ENCODE measurements at places on chromosomes 12 and 14. TPM values are rescaled to one million over a fixed set of nuclear protein-coding genes. Genes with fewer than 3 reads are reported as not detected.

Gene RNASE3
- total RNA-seq: not detected

Gene RAP1B
- 134 TPM for total RNA-seq

Gene GUCY2C
- total RNA-seq: not detected

- DNase-seq: no peak
Observed at GRCh38 chr12:121873216-121873569, 14.5 kb upstream of the HPD start.

DNA sequence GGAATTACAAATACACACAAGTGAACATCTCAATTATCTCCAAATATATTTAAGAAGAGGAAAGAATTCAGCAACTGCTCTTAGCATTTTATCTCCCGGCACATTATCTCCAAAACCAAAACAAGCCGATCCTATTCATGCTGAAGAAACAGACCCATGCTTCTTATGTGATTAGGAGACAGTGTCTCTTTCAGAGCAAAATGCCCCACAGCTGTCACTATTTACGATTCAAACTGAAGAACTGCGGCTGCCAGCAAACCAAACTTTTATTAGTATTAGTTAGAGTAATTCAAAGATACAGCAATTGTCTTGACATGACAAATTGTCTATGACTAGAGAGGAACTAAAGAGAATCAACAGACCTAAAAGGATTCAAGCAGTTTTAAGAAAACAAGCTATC, 79.4 kb downstream of the SETD3 start:
- no peak for DNase-seq

All from lung microvascular endothelial cell (primary cell).